ENCODE measurements at places on chromosomes 1 and 21. TPM values are rescaled to one million over a fixed set of nuclear protein-coding genes. Genes with fewer than 3 reads are reported as not detected.

The BRDT gene
- not detected for total RNA-seq

The PHLDA3 gene
- 45.4 TPM for total RNA-seq

The TMPRSS2 gene
- 0.36 TPM for total RNA-seq

The PDPN gene
- not detected for total RNA-seq

All from melanocyte of skin (primary cell).